ENCODE measurements at places on chromosomes 4 and X.

DNA sequence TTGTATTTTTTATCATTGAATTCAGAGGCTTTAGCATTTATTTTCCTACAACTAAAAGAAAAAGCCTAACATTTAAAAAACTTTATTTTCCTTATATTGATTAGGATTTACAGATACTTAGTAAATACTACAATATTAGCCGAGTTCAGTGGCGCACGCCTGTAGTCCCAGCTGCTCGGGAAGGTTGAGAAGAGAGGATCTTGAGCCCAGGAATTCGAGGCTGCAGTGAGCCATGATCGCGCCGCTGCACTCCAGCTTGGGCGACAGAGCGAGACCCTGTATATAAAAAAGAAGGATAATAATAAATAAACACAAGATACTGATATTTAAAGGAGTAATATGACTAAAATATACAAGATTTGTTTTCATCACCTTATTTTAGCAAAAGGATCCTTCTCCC is 681 bp upstream of the UPF3B start:
- no peak for DNase-seq

DNA sequence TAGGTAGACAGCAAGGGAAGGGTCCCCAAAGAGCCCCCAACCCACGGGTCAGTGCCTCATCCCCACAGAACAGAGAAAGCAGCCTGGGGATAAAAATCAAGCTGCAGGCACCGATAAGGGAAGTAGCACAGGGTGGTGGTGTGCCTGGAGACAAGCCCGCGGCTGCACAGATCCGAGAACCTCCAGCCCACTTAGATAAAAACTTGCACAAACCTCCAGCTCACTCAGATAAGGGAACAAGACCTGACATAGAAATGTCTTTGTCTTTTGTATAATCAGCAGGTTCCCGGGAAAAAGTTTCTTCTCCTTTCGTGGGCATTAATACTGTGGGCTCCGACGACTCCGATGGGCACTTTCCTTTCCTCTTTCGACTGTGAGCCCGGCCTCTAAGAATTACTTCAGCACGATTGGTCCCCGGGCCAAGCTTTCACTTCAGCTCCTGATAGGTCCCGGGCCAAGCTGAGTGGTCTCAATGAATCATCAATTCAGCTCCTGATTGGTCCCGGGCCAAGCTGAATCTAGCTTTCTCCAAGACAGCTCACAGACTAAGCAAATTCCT is 32.4 kb downstream of the PRDX4 start:
- DNase-seq, result no peak

DNA sequence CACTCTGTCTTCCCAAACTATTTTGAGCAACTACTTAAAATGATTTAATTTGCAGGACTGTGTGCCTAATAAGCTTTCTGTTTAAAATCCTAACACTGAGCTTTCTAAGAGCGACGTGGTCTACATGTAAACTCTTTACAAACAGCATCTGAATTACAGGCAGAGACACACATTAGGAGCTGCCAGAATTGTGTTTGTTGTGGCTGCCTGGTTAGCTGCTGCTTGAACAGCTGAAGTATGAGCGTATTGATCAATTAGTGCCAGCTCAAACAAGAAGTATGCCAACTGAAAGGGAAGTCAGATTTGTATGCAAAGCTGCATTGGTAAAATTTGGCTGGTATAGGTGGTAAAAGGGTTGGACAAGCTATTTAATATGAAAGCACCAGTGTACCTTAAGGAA is 384.4 kb downstream of the PCDH7 start:
- DNase-seq, result no peak

DNA sequence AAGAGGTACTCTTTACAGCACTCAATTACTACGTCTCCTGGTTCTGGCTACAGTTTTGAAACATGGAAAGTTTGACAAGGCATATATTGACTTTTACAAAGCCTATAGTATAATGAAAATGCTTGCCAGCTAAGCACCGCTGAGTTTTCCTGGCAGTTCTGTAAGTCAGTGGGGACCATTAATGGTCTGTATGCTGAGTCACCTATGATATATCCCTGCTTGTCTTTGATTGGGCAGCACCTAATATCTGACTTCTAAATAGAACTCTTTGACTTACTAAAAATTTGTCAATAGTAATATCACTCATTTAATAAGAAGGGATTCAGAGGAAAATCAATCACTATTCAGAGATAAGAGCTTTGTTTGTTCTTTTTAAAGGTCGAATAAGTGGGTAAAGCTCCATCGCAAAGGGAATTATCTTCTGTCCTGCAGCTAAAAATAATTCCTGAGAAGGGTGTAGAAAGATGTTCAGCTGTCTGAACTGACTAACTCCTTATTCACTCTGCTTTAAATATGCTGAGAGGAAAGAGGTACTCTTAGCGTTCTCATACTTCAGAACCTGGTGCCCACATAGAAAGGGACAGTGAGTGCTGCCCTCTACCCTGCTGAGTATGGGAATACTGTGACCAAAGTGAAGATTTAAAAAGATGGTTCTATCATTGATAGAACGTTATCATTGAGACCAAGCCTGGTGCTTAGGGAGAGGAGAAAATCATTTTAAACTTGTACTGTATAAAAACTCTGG is 959 bp downstream of the SMPX start:
- no peak for DNase-seq

GRCh38 chr4:113449410-113449974 is 312.0 kb downstream of the CAMK2D start:
- no peak for DNase-seq

DNA sequence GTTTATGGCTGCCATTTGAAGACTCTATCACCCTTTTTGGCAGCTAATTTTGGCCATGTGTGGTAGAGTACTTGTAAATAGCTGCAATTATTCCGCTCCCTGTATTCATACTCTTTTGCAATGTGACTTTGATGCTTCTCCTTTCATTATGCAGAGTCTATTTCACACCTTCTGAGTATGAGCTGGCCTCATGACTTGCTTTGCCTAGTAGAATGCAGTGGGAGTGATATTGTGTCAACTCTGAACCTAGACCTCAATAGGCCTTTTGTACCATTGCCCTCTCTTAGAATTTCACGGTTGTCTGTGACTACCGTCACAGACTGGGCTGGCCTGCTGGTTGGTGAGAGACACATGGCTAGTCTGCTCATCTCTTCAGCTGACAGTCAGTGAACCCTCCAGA is 118.8 kb downstream of the DDIT4L start:
- DNase-seq, result no peak

DNA sequence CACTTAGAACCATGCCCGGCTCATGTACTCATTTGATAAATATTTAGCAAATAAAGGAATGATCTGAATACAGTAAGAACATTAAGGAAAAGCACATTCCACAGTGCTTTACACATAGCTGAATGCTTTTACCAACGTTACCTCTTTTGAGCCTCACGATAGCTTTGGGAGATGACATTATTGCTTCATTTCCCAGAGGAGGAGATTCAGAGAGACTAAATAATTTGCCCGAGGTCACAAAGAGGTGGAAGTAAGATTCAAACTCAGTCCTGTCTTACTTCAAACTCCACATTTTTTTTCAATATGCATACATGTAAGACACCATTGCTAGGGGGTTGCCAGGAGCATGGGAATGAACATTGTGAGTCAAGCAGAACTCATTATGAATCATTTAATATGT is 538.5 kb downstream of the BCOR start:
- no peak for DNase-seq

DNA sequence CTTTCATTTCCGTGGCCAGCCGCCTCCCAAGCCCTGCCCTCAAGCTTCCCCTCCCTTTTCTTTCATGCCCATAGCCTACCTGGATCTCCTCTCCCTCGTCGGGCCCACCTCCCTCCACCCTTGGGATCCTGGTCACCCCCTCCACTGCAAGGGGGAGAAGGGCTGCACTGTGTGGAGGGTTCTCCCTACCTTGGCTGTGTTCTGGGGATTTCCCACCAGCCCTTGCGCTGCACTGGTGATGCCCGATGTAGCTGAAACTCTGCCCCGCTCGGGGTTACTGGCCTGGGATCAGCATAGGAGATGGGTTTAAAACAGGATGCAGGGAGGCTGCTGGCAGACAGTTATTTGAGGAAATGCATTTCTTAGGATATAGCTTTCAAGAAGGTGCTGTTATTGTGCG is 128.9 kb downstream of the TBL1X start:
- no peak for DNase-seq

DNA sequence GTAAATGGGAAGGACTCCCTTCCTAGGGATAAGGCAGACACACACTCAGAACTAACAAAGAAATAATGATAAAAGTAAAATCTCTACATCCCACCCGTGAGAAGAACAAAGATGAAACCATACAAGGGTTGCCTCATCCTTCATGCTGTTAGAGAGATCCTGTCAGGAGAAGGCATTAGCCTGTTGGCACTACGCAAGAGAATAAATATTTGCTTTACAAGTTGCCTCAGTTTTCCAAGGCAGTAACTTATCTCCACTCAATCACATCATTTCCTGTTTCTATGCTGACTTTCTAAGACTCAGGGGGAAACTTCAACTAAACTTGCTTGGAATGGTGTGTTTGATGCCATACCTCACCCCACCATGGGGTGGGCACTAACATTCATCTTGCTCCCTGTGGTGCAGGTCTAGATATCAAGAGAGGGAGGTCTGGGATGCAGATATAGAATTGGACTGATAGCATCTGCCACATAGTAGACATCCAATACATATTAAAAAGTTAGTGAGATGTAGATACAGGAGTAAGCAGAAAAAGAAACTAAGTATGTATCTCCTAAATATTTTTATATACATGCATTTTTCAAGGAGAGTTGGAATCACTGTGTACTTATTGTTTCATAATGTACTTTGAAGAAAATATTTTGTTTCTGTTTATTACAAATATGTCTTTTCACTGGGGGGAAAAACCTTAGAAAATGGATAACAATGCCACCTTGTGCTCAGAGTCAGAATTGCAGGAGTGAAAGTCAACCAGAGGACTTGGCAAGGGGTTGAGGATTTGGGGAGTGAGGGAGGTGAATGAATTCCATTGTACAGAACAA is 57.2 kb upstream of the BEX4 start:
- DNase-seq, result no peak

DNA sequence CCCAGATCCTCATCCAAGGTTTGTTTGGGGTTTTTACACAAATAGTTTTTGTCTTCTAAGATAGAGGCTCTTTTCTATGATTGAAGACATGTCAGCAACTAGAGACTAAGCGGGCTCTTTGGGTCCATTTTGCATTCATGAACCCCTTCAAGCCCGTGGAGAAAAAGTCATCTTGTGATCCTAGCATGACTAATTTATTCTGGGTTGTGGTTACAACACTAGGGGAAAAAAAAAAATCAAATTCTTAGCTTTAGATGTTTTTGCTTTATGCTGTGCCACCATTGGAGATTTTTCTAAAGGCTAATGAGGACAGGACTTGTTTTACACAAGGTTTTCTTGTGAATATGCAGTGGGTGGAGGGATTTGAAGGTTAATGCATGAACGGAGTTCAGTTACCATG is 440.0 kb downstream of the PCDH7 start:
- DNase-seq, result no peak

DNA sequence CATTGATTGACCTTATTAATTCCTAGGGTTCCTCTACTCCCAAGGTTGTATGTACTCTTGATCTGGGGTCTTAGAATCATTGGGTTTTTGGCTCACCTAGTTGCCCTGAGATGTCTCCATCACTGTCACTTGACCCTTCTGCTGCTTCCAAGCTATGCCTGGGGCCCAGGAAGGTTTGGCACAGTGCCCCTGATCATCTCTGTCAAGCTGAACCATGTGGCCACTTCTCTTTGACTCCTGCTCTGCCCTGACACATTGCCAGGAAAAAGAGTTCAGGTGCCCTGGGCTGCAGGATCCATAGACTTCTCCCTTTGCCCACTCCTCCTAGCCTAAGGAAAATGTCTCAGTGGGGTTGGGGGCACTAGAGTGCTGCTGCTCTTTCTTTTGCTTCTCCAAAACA is 3.9 kb upstream of the CHST7 start:
- DNase-seq, result no peak

DNA sequence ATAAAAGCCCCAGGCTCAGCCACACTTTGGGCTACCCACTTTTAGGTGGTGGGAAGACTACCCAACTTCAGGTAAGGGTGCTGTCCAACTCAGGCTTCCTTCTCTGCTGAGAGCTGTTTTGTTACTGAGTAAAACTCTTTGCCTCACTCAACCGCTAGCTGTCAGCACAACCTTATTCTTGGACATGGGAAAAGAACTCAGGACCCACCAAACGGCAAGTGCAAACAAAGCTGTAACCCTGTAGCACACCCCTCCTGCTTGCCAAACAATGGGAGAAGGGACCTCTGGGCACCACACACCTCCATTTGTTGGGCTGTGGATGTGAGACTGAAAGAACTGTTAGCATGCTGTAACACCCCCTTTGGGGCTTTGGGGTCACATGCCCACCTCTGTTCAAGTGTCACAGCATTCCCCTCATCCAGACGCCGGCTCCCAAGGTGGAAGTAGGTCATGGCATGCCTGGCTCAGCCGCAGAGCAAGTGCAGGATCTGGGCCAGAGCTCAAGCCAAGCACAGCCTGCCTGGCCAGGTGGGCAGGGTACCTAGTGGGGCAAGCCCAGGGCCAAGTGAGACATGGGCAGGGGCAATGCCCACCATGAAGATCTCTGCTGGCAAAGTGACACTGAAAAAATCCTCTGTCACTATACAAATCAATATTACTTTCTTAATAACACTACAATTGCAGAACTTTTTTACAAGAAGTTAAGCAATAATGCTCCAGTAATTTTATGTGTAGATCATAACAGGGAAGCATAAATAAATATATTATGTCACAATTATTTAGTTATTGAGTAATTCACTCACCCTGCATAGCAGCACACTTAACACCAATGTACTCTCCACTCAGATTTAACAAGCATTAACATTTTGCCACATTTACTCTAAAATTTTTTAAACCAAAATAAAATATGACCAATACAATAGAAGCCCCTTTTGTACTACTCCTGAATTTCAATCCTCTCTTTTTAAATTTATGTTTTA is 107.2 kb downstream of the TBCK start:
- DNase-seq, result no peak

- DNase-seq, result no peak
Measured at GRCh38 chrX:22090181-22090580, 58.1 kb downstream of the PHEX start.

DNA sequence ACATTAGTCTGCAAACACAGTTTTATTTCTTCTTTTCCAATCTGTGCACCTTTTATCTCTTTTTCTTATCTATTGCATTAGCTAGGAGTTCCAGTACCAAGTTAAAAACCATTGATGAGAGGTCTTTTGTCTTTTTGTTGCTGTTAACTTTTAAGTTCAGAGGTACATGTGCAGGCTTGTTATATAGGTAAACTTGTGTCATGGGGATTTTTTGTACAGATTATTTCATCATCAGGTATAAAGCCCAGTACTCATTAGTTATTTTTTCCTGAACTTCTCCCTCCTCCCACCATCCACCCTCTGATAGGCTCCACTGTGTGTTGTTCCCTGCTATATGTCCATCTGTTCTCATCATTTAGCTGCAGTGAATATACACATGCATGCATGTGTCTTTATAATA is 349.9 kb downstream of the PDHA2 start:
- no peak for DNase-seq

- no peak for DNase-seq
Measured at GRCh38 chrX:121195719-121196118, 148.3 kb downstream of the GLUD2 start.

DNA sequence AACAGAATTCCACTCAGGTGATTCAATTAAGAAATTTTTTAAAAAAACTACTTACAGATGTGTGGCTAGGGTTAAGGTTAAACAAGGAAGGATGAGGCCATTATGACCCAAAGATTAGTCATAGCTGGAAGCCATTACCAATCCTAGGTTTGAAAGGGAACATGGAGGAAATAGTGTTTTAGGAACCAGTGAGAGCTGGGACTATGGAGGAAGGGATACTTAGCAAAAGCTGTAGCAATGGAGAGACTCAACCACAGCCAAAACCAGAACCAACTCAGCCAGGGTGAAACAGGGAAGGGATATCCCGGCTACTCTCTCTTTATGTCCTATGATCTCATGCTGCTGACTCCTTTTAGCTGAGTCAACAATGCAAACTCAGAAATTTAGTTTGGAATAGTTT is 148.6 kb upstream of the CNKSR2 start:
- DNase-seq, result no peak

Measured in stimulated activated CD8-positive, alpha-beta memory T cell treated with anti-CD3 and anti-CD28 coated beads, Interleukin-7, amount 100 ng/mL, for 1 hour (primary cell).